SK-MEL-5 (cell line): ENCODE measurements at places on chromosomes 1 and 21.

GRCh38 chr1:31483012-31483946 is 70.3 kb downstream of the SERINC2 start:
- no peak for DNase-seq

DNA sequence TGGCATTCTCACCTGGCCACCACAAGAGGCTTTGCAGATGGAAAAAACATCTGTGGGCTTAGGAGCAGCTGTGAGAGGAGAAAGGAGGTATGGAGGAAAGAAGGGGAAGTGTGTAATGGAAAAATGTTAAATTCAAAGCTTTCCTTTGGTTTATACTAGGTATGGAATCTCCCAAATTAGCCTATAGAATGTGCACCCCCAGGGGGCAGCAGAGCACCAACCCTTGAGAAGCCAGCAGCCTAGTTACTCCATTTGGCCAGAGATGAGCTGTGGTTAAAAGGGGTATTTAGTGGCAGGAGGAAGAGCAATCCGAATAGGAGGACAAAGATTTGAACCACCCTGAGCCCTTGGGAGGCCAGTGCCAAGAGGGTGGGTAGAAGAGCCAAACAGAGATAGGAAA is 97.5 kb upstream of the CTTNBP2NL start:
- DNase-seq, result peak; percentile 74

DNA sequence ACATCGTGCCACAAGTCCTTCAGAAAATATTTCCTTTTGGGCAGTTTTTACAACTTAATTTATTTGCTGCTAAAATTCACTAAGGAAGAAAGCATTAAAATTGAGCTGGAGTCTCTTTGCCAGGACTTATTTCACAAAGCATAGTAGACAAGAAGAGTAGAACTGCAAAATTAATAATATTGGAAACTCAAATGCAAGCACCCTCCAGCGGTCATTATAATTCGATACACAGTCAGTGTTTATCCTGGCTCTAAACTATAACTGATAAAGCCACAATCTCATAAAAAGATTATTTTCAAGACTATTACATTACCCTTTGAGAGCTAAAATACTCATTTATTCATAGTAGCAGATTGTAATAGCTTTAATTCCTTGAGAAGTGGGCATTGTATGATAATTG is 655.4 kb downstream of the RWDD3 start:
- DNase-seq, result no peak

DNA sequence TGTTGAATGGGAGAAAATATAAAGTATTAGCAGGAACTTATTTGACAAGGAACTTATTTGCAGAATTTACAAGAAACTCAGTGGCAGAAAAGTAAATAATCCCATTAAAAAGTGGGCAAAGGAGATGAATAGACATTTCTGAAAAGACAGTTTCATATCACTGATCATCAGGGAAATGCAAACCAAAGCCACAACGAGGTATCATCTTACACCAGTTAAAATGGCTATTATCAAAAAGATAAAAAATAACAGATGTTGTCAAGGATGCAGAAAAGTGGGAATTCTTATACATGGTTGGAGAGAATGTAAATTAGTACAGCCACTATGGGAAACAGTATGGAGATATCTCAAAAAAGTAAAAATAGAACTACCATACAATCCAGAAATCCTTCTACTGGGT is 61.0 kb downstream of the SYT14 start:
- DNase-seq, result no peak

GRCh38 chr1:159339536-159339935 is 37.4 kb downstream of the FCER1A start:
- no peak for DNase-seq

- DNase-seq, result no peak
Measured at GRCh38 chr1:82994616-82995263, 1004.2 kb downstream of the TTLL7 start.

DNA sequence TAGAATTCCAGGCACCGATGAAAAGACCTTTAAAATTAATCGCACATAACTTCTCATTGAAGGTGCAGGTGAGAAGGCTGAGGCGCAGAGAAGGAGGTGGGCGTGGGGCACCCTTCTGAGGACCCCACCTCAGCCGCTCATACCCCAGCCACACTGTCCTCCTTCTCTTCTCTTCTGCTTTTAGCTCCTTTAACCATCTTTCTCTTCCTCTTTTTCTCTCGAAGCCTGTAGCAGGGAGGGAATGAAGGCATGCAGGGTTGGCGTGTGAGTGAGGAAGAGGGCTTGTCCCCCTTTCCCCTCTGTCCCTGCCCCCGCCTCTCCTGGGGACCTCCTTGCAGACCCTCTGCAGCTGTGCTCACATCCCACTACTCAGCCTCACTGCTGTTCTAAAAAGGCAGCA is 57.8 kb upstream of the CACNA1E start:
- no peak for DNase-seq

DNA sequence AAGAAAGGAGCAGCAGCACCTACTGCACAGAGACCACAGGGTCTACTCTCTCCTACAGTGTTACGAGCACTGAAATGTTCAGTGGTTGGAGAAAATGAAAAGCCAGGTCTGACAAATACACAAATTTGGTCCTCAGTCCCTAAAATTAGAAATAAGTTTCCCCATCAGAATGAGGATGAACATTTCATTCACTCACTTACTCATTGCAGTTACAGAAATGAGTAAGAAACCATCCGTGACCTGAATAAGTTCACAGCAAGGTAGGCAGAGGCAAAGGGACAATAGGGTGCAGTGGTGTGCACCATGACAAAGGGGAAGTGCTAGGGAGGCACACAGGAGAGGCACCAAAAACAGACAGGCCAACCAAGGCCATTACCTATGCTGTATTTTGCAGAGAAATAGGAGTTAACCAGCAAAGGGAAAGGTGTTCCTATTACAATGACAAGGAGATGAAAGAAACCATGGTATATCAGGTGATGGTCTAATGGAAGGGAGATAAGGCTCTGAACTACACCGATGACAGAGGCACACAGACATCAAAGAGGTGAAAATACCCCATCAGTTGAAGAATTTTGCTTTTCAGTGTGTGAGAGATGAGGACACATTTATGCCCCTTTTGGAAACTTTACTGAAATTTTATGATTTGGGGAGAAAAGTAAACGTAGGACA is 29.4 kb downstream of the VAV3 start:
- DNase-seq, result no peak

GRCh38 chr1:90133133-90133532 is 138.2 kb downstream of the ZNF326 start:
- peak; percentile 68 for DNase-seq

DNA sequence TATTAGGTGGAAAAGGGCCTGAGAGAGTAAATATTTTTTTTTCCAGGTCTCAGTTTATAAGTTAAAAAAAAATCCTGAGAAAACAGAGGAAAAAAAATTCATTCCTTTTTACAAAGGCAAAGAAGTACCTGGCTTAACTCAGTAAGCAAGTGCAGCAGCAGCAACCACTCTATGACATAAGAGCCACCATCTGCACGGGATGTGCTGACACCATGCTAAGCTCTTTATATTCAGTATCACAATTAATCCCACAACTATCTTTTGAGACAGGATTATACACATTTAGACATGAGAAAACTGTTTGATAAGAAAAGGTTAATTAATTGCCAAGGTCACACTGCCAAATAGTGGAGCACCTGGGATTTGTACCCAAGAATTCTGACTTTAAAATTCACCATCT is 13.4 kb upstream of the DPT start:
- DNase-seq, result no peak

- DNase-seq, result no peak
Measured at GRCh38 chr1:3061566-3061965, 7.4 kb upstream of the PRDM16 start.

- DNase-seq, result no peak
Measured at GRCh38 chr1:108043707-108044106, 78.7 kb upstream of the VAV3 start.

DNA sequence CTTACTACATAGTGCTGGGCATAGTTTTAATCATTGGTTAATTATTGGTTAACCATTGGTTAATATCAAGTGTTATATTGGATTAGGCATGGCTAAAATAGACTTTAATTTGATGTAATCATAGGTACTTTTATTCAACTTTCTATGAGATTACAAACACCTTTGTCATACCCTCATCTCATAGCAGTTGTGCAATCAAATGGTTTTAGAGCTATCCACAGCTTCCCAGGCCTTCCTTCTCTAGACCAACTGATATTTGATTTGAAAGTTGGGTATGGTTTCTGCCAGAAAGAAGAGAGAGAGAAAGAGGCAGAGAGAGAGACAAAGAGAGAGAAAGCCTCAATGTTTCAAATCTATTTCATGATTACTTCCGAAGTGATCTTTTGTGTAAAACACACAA is 9.6 kb upstream of the RGS1 start:
- DNase-seq, result no peak

DNA sequence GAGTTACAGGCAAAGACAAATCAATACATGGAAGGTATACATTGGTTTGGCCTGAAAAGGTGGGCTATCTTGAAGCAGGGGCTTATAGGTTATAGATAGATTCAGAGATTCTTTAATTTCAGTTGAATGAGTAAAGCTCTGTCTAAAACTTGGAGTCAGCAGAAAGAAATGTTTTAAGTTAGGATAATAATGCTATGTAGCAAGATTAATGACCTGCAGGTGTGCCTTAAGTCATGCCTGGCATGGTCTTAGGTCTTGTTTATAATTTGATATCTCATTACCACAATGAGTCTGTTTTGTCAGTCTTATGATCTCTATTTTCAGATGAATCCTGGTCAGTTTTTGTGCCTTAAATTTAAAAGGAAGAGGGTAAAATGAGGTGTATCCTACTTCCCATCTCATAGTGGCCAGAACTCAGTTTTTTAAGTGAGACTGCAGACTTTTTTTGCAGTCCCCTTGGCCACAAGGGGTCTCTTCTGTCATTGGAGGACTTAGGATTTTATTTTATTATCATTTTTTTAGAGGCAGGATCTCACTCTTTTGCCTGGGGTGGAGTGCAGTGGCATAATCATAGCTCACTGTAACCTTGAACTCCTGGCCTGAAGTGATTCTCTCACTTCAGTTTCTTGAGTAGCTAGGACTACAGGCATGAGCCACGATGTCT is 21.3 kb upstream of the PGBD2 start:
- no peak for DNase-seq

GRCh38 chr1:39410915-39411436 is 80.5 kb upstream of the BMP8A start:
- DNase-seq, result peak; percentile 71

DNA sequence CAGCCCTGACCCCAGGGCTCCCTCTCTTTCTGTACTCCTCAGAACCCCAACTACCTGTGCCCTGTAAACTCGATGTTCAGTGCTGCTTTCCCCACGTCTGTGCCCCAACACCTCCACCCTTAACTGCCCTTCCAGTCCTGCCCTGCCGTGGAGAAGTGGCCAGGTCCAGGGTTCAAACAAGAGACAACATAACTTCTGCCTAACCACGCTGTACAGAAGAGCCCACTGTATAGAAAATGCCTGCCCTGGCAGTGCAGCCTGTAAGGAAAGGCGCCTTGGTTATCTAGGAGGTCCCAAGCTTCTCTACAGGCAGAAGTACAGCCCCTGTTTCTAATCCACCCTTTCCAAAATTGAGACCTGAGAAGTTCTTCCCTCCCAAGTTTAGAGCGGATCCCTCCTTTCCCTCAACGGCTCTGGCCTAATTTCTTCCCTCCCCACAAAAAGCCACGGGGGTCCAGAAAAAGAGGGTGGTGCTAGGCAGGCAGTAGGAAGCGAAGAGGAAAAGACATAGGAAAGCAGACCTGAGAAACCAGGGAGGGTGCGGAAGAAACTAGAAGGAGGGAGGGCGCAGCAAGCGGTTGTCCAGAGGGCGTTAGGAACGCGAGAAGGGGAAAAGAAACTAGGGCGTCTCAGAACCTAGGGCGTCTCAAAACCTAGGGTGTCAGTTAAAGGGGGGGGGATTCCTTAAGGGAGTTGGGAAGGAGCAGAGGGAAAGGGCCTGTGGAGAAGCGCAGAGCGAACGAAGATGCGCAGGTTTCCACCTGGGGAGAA is 3.2 kb downstream of the DMRTA2 start:
- DNase-seq, result no peak

- peak; percentile 32 for DNase-seq
Measured at GRCh38 chr1:218209351-218209861, 75.7 kb upstream of the RRP15 start.

DNA sequence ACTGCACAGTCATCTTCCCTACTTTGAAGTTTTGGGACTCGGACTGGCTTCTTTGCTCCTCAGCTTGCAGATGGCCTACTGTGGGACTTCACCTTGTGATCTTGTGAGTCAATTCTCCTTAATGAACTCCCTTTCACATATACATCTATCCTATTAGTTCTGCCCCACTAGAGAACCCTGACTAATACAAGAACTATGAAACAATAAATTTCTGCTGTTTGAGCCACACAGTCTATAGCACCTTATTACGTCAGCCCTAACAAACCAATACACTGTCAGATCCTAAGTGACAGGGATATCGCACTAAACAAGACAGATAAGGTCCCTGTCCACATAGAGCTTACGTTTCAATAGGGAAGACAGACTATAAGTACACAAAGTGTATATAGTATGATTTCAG is 120.1 kb downstream of the PLPP3 start:
- no peak for DNase-seq

- DNase-seq, result peak; percentile 74
Measured at GRCh38 chr1:1304331-1305299, 3.1 kb downstream of the ACAP3 start.

GRCh38 chr1:22142315-22143064 is 407 bp downstream of the WNT4 start:
- DNase-seq, result no peak

DNA sequence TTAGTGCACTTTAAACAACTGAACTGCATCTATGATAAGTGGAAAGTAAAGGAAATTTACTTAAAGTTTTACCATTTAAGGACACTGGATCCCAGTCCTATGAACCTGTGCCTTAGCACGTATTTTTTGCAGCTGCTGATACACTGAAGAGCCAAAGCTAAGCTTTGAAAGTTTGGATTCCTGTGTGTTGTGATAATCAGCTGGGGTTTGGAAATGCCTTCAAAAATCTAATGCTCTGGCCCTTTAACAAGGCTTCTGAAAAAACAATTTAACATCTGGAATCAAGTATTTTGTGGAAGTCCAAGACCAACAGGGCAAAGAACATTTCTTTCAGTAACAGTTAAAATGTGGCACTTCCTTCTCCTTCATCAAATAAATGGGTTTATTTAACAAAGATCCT is 51.8 kb downstream of the DDAH1 start:
- DNase-seq, result no peak

GRCh38 chr21:29416268-29416667 is 117.5 kb downstream of the BACH1 start:
- peak; percentile 24 for DNase-seq

GRCh38 chr1:231933711-231934626 is 307.4 kb downstream of the DISC1 start:
- no peak for DNase-seq

DNA sequence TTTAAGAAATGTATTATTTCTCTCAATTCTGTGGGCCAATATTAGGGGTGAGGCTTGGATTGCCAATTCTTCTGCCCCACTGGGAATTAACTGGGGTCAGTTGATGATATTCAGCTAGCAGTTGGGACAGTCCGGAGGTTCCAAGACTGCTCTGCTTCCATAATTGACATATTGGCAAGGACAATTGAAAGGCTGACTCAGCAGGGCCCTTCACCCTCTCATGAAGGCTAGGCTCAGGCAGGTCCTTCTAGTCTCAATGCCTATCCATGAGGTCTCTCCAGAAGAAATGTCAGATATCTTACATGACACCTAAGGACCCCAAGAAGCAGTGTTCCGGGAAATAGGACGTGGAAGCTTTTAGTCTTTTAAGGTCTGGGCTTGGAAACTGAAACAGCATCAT is 13.3 kb upstream of the RNF11 start:
- DNase-seq, result no peak
